ENCODE measurements at places on chromosomes 3 and 15. TPM values are rescaled to one million over a fixed set of nuclear protein-coding genes. Genes with fewer than 3 reads are reported as not detected.

The C15orf39 gene
- 9.4 TPM for polyA plus RNA-seq

The SNAP23 gene
- 126 TPM for polyA plus RNA-seq

The CIB1 gene
- 49.4 TPM for polyA plus RNA-seq

The HYPK gene
- 21.6 TPM for polyA plus RNA-seq

The OR5K2 gene
- 1.2 TPM for polyA plus RNA-seq

The SLC9C1 gene
- 1.2 TPM for polyA plus RNA-seq

The SLC9A9 gene
- 5.9 TPM for polyA plus RNA-seq

The AMT gene
- 41.2 TPM for polyA plus RNA-seq

The DISP2 gene
- polyA plus RNA-seq, result 0.35 TPM

The CIB2 gene
- polyA plus RNA-seq, result 35.2 TPM

The GLCE gene
- polyA plus RNA-seq, result 51.8 TPM

The PPM1M gene
- polyA plus RNA-seq, result 16.6 TPM

The GHSR gene
- not detected for polyA plus RNA-seq

The ARL14 gene
- polyA plus RNA-seq, result 0.35 TPM

The ZBBX gene
- polyA plus RNA-seq, result 5.7 TPM

The CNBP gene
- 399 TPM for polyA plus RNA-seq

DNA sequence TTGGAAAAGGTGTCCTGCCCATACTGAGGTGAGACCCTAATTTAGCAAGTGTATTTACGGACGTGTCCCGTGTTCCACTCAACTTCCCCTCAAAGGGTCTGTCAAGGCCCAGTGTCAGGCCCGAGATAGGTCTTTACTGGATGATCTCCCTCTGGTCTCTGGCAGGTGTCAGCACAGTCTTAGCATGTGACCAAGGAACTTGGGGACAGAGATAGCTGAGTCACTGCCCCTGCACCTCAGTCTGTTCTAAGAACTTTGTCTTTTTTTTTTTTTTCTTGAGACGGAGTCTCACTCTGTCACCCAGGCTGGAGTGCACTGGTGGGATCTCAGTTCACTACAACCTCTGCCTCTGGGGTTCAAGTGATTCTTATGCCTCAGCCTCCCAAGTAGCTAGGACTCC, 32.1 kb upstream of the ALPK3 start:
- no peak for DNase-seq

DNA sequence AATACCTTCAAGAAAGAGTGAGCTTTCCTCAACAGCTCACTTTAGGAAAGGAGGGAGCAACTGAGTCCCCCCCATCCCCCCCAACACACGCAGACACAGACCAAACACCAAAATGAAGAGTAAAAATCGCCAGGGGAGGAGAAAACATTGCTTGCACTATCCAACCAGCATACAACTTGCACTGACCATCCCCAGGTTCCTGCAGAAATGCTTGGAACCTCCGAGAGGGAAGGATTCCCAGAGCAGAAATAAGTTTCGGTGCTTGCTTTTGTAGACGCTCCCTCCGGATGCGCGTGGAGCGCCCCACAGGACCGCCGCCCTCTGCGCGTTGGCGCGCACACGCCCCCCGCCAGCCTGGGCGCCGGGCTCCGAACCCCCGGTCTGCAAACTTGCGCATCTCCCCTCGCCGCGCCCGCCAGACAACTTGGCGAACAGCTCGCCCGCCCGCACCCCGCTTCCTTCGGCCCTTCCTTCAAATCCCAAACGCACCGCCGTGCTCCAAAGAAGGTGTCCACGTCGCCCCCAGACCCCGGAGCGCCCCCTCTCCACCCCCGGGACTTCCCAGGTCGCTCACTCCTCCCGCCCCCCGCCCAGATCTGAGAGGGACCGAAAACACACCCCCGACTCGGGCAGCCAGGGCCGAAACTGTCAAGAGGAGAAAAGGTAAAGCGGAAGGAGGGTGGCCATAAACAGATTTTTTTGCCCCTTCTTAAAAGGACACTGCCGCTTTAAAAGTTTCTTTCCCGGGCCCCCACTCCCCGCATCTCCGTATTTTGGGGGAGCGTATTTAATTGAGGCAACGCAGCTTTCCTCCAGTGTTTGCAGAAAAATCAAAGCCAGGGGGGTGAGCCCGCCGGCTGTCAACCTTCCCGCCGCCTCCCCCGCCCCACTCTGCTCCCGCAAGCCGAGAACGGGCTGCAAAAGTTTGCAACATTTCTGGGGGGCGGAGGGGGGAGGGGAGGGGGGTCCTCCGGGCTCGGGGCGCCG, 859 bp downstream of the RORA start:
- peak; percentile 32 for DNase-seq

GRCh38 chr3:181230258-181230657, 240.7 kb upstream of the DNAJC19 start:
- DNase-seq, result no peak

- DNase-seq, result no peak
Measured at GRCh38 chr3:160478338-160478737, 28.8 kb upstream of the TRIM59 start.

GRCh38 chr15:88664151-88664778, 25.4 kb downstream of the ISG20 start:
- DNase-seq, result no peak

- no peak for DNase-seq
Measured at GRCh38 chr3:161474741-161475140, 21.9 kb upstream of the OTOL1 start.

GRCh38 chr3:176352716-176353334, 844.5 kb downstream of the TBL1XR1 start:
- DNase-seq, result no peak

GRCh38 chr3:126124896-126125295, 41.0 kb upstream of the SLC41A3 start:
- no peak for DNase-seq

DNA sequence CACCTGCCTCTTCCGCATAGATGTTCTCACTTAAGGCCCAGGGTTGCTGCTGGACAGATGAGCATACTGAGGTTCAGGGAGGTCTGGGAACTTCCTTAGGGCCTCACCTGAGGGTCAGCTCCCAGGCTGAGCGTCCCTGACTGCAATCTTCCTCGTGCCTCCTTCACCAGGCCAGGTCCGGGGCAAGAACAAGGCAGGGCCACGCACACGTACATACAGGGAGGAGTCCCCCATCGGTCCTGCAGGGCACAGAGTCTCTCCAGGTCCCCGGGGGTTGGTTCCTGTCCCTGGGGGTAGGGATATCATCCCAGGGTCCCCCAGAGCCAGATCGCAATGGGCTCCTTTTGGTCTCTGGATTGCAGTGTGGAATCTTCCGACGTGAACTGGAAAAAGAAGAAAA, 130.1 kb downstream of the LRRK1 start:
- DNase-seq, result no peak

- DNase-seq, result no peak
Measured at GRCh38 chr3:49792371-49793150, 6.2 kb upstream of the IP6K1 start.

GRCh38 chr3:146650691-146651442, 45.7 kb upstream of the PLSCR5 start:
- no peak for DNase-seq

DNA sequence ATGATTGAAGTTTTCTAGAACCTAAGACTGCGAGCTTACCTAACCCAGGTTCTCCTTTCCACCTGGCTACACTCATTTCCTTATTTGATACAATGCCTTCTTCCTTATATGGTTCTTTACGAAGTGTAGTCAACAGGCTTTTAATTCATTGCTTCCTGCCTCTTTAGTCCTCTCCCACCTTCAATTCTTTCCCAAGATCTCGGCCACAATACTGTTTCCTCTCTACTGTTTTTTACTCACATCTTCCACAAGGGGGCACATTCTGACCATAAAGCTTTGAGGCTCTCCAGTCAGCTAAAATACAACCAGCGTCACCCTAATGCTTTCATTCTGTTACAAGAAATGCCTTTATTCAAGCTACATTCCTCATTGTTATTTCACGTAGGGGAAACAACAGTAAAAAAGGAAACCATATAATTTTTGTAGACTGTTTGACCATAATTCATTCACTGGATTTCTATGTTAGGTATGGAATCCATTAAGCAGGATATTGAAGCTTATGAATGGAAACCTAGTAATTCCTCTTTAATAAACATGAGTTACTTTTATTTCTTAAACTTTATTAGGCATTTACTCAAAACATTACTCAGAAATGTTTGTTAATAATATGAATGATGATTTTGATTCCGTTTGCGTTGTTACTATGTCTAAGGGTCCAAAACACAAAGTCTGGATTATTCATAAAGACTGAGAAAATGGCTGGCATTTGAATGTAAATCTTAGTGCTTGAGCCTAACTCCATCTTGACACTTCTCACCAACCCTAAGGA, 29.5 kb upstream of the VEPH1 start:
- peak; percentile 88 for DNase-seq

- DNase-seq, result no peak
Measured at GRCh38 chr3:141243271-141243707, 11.7 kb downstream of the PXYLP1 start.

- no peak for DNase-seq
Measured at GRCh38 chr15:70426096-70426821, 328.5 kb upstream of the TLE3 start.

- DNase-seq, result no peak
Measured at GRCh38 chr3:174253940-174254339, 605.2 kb upstream of the NAALADL2 start.

DNA sequence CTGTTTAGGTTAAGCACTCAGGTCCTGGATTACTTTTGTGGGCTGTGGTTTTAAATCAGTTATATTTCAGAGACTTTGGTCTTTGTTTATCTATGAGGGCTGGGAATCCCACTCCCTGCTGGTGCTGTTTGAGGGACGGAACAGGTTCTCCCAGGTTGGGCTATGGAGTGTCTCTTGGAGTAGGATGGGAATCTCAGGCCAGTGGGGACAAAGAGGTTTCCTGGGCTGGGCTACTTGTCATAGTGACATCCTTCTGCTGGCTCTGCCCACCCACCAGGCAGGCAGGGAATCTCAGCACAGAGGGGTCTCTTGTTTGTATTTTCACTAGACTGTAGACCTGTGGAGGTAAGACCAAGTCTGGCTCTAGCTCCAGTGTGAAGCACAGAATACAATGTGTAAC, 47.2 kb upstream of the UBE3A start:
- no peak for DNase-seq

DNA sequence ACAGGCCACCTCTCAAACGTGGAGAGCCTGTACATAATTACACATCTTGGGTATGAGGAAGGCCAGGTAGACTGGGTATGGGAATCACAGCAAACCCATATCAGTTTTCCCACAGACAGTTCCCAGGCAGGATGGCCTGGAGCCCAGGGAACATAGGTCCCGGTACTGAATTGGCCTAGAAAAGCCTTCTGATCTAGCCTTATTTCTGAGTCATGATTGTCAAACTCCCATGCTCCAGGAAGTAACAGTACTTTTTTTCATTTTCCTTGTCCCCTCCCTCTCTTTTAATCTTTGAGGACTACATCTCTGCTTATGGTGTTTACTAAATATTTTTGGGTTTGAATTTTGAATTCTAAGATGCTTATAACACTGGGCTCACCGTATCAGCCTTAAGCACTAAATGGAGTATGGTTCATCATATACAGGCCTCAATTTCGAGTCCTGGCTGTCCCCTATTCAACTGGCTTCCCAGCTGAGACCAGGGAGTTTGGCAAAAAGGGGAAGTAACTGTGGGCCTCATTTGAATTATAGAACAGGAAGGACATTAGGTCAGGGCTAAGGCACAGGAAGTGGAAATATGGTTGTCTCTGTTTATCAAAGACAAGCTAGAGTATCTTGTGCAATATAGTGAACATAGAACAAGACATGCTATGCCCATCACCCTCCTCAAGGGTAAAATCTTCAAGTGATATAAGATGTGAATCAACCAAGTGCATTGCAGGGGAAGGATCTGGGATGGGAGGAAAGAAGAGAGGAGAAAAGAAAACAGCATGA, 494.6 kb downstream of the NTRK3 start:
- DNase-seq, result no peak

DNA sequence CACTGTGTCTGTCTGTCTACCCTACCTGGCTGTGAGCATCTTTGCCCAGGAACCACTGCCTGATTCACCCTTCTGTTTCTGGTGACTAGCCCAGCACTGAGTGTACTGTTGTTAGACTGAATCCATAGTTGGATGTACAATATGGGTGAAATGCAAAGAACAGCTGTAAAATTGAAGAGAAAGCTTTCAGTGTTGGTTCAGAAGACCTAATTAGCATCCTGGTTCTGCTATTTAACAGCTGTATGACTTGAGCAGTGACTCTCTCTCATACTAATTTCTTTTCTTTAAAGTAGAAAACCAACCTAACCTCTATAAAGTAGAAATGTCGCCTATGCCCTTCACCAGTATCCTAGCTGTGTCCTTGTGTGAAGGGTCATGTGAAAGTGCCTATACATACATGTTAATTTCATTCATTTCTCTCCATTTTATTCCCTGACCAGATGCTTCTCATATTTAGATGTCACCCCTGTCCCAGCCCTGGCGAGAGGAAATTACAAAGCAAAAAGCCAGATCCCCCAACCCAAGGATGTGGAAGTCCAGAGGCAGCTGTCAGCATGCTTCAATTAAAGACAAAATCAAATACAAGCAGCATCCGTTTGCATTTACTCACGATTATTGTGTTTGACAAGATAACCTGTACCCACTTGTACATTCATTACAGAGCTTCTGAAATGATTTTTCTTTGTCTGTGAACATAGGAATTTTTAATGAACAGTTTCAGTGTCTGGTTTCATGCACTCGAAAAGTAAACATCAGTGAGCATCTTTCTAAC, 305.7 kb upstream of the ICE2 start:
- no peak for DNase-seq

DNA sequence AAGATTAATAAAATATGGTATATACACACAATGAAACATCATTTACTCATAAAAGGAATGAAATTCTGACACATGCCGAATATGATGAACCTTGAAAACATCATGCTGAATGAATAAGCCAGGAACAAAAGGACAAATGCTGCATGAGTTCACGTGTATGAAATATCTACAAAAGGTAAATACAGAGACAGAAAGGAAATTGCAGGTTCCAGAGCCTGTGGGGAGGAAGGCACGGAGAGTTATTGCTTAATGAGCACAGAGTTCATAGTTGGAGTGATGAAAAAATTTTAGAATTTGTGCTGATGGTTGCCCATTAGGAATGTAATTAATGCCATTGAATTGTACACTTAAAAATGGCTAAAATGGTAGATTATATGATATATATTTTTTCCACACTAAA, 49.5 kb downstream of the OCA2 start:
- DNase-seq, result no peak

DNA sequence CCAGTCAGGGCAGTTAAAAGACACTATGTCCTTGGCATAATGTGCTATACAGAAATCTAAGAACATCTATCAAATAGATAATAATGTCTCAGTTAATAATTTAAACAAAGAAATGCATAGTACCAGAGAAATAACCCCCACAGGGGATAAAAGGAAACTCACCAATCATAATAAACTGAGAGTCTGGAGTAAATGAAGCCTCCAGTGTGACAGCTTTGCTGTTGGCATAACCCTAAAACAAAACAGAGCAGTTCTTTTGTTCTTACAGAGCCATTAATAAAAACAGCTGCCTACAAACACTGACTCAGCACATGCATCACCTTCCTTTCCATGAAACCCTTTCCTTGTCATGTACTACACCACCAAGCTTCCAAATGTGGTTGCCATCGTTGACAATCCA, 13.5 kb downstream of the PPM1M start:
- DNase-seq, result no peak

Data from left kidney (tissue), 8 donors.